GM12891 (cell line): ENCODE measurements at places on chromosomes 2 and 18.

GRCh38 chr2:233513953-233514655 is 52.5 kb downstream of the USP40 start:
- DNase-seq = no peak

GRCh38 chr18:11733031-11733430 is 44.0 kb downstream of the GNAL start:
- peak; percentile 62 for DNase-seq

GRCh38 chr2:215866606-215867005 is 146.7 kb downstream of the MREG start:
- no peak for DNase-seq

- DNase-seq = no peak
These were observed 37.8 kb upstream of the ST8SIA5 start for GRCh38 chr18:46794607-46795006.

DNA sequence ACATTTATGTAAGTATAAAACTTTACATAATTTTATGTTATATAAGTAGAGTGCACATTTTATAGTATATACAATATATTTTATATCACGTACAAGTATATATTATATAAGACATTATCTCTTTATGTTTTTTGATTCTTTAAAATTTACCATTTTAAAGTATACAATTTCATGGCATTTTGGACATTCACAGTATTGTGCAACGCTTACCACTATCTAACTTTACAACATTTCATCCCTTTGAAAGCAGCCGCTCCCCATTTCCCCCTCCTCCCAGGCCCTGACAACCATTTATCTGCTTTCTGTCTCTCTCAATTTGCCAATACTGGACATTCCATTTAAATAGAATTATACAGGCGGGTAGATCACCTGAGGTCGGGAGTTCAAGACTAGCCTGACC is 512.5 kb downstream of the TSN start:
- no peak for DNase-seq

DNA sequence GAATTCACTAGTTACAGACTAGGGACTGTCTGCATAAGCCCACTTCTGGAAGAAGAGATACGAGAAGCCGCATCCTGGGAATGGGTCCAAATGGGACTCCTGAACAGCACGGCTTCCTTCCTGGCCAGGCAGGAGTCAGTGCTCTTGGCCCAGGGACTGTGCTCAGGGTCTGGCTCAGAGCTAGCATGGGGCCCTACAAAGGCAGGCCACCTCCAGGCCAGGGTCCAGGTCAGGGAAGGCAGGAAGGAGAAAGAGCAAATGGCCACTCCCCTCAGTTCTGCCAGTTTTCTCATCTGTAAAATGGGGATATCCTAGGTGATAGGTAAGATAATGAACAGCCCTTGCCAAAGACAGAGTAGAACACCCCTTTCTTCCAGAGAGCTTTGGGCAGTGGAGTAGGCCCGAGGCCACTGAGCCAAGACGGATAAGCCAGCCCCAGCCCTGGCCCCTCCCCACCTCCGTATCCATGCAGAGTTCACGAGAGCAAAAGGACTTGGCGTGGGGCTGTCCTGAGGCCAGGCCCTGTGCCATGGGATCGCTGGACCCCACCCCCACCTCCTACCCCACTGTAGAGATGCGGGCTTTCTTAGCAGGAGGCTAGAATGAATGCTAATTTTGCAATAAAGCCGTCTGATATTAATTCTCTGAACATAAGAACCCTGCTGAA is 190.1 kb downstream of the MGAT5 start:
- DNase-seq = no peak

- DNase-seq = no peak
These were observed 172.9 kb downstream of the FAM210A start for GRCh38 chr18:13553449-13553848.

- no peak for DNase-seq
These were observed 1224.8 kb upstream of the ZEB2 start for GRCh38 chr2:145744541-145745386.

DNA sequence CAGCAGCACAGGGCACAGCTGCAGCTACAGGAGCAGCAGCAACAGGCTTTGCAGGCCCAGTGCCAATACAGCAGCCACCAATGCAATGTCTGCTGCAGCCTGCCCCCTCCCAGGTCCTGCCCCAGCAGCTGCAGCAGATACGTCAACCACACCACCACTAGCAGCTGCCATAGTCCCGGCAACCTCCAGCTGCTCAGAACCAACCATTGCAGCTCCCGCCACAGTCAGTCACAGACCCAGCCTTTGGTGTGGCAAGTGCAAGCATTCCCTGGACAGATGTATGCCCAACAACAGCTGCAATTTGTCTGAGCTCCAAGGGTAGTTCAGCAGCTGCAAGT is 53.3 kb upstream of the TUBA3E start:
- DNase-seq = no peak

- DNase-seq = no peak
These were observed 22.5 kb upstream of the BOK start for GRCh38 chr2:241535871-241536655.

DNA sequence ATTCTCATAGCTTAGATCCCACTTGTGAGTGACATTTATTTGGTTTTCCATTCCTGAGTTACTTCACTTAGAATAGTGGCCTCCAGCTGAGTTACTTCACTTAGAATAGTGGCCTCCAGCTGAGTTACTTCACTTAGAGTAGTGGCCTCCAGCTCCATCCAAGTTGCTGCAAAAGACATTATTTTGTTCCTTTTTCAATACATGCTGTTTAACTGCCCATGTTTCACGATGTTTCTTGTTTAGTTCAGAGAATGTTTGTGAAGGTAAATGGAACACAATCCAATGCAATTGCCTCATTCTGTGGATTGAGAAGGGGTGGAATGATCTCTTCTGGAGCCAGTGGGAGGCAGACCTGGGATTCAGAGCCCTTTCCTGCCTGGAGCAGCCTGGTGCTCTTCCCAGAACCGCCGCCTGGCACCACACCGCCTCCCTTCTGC is 273.5 kb upstream of the ATP5MC3 start:
- no peak for DNase-seq

- no peak for DNase-seq
These were observed 6.4 kb downstream of the ASPRV1 start for GRCh38 chr2:69955029-69955428.

GRCh38 chr2:1656961-1657841 is 87.1 kb downstream of the PXDN start:
- DNase-seq = no peak

GRCh38 chr2:159557437-159558034 is 58.8 kb downstream of the BAZ2B start:
- DNase-seq = no peak

- DNase-seq = no peak
These were observed 21.2 kb downstream of the TGFA start for GRCh38 chr2:70532244-70532935.

DNA sequence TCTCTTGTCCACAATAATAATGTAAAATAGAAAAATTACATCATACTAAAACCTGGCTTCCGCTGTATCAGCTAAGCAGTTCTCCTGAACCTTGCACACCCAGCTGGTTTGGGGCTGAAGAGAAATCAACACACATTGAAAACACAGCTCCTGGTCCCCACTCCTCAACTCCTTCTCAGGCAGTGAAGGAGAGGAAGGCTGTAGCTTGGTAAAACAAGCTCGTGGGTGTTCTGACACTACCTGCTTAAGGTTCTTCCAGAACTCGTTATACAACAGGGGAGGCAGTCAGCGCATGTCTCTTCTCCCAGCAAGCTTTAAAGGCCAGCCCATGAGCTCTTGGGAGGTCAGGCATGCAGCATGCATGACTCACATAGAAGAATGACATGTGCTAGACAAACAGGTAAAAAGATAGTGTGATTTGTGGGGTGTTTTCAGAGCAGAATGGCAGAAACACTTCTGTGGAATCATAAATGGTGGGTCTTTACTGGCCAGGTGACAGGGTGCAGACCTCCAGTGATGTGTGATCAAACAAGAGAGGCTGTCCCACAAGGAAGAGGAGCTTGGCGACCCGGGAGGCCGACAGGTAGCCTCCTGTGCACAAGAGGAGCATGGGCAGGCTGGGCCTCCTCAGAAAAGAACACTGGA is 69.1 kb downstream of the UXS1 start:
- no peak for DNase-seq

GRCh38 chr2:19461504-19462255 is 103.3 kb upstream of the OSR1 start:
- DNase-seq = no peak

- no peak for DNase-seq
These were observed 45.7 kb downstream of the NDUFA10 start for GRCh38 chr2:239979243-239980023.

GRCh38 chr2:58475756-58476155 is 234.6 kb upstream of the FANCL start:
- DNase-seq = no peak

DNA sequence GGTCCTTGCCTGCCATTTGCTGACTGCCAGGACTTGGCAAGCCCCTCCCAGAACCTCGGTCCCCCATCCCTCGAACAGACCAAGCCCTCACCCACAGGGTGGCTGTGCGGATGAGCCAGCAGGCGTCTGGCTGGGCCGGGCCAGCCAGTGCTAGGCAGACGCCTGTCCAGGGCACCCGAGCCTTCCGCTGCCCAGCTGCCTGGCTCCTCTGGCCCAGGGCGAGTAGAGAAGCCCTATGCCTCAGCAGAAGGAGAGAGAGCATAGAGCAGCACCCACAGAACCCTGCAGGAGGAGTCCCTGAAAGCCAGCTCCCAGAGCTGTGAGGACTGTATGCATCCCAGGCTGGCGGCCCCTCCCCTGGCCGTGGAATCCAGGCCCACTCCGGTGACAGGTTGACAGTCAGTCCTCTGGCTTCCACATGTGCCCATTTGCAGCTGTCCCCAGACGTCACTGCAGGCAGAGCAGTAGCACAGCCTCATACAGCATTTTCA is 62.1 kb upstream of the GLI2 start:
- DNase-seq = no peak

DNA sequence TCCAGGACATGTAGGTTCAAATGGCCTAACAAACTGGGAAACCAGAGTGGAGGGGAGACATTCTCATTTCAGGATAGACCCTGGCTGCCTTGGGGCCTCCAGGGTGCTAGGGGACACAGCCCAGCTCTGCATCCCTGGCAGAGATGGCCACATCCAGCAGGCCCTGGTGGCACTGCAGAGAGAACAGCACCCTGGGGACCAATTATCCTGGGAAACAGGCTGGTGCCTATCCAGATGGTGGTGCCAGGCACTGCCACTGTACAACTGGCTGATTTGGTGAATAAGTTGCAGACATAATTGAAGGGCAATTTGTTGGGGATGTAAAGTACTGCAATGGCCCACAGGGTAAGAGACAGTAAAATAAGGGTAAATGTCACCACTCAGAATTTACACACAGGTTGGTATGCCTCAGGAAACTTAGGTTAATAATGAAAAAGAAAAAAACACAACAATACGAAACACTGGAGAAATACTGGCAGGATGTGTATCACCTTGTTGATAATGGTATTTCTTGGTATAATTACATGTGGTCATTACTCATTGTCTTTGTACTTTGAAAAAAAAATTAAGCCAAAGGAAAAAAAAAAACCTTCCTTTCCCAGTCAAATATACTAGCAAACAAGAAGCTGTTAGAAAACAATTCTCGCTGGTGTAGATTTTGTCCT is 12.8 kb upstream of the SFTPB start:
- no peak for DNase-seq

- no peak for DNase-seq
These were observed 58.1 kb downstream of the MAP4K3 start for GRCh38 chr2:39378968-39379367.

DNA sequence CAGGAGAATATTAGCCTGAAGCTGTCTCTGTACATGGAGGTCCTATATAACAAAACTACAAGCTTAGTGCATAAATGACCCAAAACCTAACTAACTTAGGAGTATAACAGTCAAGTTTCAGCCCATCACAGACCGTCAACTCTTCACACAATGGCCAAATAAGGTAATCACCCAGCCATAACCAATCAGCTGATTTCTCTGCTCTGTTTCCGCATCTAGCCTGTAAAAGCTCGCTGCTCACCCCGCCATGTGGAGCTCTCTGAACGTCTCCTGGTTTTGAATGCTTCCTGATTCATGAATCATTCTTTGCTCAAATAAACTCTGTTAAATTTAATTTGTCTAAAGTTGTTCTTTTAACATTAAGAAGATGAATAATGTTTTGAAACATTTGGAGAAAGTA is 593.6 kb downstream of the TMX3 start:
- no peak for DNase-seq
